ENCODE measurements at places on chromosomes 7 and 10.

- DNase-seq = no peak
These were observed 25.3 kb downstream of the ANXA8 start for GRCh38 chr10:47458466-47459154.

DNA sequence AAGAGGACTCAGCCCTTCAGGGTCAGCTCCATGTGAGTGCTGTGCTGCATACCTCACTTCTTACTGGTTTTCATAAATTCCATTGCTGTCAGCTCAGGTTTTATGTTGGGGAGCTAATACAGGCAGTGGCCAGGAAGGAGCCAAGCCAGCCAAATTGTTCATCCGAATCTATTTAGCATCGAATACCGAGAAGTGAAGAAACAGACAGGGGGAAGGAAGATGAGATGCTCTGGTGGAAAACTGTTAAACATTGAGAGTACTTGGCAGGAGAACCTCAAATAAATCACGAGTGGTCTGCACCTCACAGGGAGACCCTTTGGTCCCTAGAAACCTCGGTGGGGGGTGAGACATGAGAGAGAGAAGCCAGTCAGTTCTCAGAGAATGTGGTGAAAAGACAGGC lies 196.0 kb upstream of the TMEM72 start:
- no peak for DNase-seq

DNA sequence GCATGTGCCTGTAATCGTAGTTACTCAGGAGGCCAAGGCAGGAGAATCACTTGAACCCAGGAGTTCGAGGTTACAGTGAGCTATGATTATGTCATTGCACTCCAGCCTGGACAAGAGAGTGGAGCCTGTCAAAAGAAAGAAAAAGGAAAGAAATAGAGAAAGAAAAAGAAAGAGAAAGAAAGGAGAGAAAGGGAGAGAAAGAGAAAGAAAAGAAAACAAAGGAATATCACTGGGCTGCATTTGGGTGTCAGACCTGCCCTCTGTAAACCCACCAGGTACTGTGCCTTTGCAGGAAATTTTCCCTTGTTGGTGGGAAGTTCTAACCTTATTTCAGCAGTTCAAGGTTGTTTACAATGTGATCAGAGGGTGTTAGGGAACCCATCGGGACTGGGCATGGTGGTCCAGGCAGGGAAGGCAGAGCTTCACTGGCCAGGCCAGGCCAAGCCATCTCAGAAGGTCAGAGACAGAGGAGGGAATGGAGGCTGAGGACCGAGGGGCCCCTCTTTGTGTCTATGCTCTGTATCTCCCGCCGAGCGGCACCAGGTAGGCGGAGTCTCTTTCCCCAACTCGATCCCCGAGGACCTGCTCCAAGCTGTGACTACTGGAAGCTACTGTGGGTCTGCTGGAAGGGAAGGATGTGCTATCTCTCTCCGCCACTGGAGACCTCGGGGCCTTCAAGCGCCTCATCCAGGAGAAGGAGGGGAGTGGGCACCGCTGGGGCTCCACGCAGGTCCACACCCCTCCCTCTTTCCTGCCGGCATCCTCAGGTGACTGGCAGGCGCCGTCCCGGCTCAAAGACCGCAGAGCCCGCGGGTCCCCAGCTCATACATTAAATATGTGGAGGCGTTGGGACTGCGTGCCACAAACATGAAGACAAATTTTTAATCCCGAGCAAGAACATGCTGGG lies 15.2 kb upstream of the KAZALD1 start:
- no peak for DNase-seq

- no peak for DNase-seq
These were observed 41.3 kb upstream of the ARL4A start for GRCh38 chr7:12646139-12646538.

- no peak for DNase-seq
These were observed 44.0 kb upstream of the ZMIZ1 start for GRCh38 chr10:79024720-79025198.

DNA sequence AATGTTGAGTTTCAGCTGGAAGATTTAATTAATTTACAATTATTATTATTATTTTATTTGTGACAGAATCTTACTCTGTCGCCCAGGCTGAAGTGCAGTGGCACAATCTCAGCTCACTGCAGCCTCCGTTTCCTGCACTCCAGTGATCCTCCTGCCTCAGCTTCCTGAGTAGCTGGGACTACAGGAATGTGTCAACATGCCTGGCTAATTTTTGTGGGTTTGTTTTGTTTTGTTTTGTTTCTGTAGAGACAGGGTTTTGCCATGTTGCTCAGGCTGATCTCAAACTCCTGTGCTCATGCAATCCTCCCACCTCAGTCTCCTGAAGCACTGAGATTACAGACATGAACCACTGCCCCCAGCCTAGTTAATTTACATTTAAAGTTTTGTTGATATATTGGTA lies 93.8 kb upstream of the MEOX2 start:
- DNase-seq = no peak

Data from left ventricle myocardium superior (tissue), 1 donor.